ENCODE measurements at places on chromosomes 11 and 22. TPM values are rescaled to one million over a fixed set of nuclear protein-coding genes. Genes with fewer than 3 reads are reported as not detected.
A peak's percentile ranks its signal among the peaks of the same experiment; 100 is the strongest.

The LARGE2 gene
- 15.7 TPM for total RNA-seq

The PANX3 gene
- not detected for total RNA-seq

- no peak for DNase-seq
- no peak overlapping the region for H3K27ac ChIP-seq
- no peak overlapping the region for H3K4me3 ChIP-seq
These were observed 15.6 kb downstream of the OVCH2 start for GRCh38 chr11:7690648-7691047.

The DEFB131B gene
- not detected for total RNA-seq

DNA sequence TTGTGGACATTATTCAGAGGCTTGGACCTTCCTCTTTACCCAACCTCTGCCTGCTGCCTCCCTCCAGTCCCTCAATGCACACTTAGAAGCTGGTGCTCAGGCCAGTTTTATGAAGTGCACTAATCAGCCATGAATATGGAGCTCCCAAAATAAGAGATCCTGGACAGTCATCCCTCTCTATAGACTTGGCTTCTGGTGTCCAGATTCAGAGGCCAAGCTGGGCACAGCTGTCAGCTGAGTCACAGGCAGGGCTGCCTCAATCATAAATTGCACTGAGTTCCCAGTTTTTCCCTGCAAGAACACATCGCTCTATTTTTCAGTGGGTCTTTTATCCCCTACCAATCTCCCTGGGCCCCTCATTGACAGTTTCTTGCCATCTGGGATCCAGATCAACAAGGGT, 161.7 kb upstream of the CADM1 start:
- no peak for DNase-seq
- H3K4me1 ChIP-seq, result peaks cover 10% of the 10 kb centered on the region
- H3K27ac ChIP-seq, result no peak overlapping the region

DNA sequence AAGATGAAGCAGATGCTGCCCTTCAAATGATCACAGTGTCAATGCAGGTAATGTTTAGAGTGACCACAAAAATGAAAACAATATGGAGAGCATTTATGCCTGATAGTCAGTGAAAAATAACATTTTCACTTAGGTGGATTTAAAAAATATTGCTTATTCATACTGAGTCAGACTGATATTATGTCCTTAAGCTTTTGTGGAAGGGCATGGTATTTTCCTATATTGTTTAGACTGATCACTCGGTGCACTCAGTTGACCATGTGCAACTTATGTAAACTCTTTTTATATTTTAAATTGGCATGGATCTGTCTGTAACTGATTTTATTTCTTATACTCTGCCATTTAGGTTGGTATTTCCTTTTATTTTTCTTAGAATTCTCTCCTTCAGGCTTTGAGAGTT, 106.6 kb downstream of the DYNC2H1 start:
- no peak overlapping the region for H3K27ac ChIP-seq
- no peaks in the 10 kb centered on the region for H3K27me3 ChIP-seq
- no peak overlapping the region for H3K4me3 ChIP-seq
- DNase-seq, result no peak
- no peaks in the 10 kb centered on the region for H3K36me3 ChIP-seq

DNA sequence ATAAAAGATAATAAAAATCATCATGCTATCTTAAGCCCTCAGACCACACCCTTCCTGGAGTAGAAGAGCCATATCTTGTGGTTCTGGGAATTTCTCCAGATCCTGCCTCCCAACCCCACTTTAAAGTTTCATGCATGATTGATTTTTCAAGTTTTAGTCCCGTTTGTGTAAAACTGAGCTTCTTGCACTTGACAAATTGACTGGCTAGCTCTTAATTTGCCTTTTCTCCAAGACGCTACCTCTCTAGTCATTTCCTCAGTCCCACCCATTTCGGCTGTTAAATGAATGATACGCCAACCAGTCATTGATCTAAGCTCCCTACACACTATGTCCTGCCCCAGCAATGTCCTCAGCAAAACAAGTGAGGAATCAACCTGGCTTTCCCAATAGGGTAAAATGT, 71.8 kb upstream of the TEAD1 start:
- H3K27ac ChIP-seq, result no peak overlapping the region
- H3K36me3 ChIP-seq, result no peaks in the 10 kb centered on the region
- H3K4me1 ChIP-seq, result no peaks in the 10 kb centered on the region
- no peaks in the 10 kb centered on the region for H3K27me3 ChIP-seq
- H3K4me3 ChIP-seq, result no peak overlapping the region

DNA sequence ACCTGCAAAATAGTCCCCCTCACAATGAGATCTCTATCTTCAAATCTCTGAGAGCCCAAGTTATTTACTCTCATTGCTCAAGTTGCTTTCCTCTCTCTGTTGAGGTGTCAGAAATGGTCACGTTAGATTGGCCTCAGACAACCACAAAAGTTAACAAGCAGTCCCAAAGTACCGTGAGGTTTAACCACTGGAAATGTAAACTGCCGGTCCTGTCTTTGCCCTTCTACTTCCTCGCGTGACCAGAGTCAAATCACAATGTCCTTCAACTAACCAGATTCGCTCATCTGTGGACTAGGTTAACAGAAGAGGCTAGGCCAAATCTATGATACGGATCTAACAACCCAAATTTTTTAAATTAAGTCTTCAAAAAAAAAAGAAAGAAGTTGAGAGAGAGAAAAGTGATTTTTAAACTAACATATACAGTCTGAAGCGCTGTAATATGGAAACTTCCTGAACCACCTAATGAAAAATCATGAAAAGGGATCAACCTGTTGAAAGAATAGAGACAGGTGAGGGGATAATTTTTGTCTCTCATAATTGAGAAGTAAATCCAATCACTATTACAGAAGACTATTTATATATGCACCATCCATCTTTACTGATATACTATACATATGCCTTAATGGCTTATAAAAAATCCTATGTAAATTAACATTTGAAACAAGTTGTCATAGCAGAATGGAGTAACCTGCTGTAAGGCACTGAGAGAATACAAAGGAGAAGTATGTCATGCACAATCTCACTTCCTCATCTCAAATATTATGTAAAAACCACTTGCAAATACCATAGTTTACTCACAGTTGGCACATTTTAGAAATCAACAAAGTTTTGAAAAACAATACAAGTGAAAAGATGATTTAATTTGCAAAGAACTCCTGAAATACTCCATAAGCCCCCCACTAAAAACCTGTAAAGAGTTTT, 3.3 kb upstream of the JAML start:
- H3K4me1 ChIP-seq, result no peaks in the 10 kb centered on the region
- H3K4me3 ChIP-seq, result no peak overlapping the region
- H3K36me3 ChIP-seq, result no peaks in the 10 kb centered on the region
- no peak overlapping the region for H3K27ac ChIP-seq
- DNase-seq, result no peak

DNA sequence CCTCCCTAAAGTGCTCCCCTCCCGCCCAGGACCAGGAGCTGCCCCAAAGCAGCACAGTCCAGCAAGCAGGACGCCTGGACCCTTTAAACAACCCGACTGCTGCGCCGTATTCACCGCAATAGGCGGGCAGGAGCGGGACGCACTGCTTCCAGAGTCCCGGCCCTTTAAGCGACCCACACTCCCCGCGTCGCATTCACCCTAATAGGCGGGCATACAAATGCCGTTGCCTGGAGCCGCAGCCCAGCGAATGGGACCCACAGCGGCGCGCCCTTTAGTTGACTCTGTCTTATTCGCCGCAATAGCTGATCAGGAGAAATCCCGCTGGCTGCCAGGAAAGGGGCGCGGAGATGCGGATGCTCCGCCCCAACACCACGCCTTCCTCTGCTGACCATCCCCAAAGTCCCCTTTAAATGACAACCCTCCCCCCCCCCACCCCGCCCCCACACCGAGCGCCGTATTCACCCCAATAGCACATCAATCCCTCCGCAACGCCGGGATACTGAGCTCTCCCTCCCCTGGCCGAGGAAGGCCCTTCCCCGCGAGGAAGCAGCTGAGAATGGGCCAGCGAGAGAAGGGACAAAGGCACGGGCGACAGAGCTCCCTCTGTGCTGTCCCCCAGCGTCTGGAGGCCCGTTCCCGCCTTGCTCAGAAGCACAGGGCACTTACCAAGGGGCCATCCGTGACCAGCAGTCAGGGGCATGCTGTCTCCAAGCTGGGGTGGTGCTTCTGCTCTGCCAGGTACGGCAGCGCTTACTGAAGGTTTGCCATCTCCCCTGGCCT, 4.7 kb downstream of the OSBPL5 start:
- peaks cover 60% of the 10 kb centered on the region for H3K4me1 ChIP-seq
- H3K27me3 ChIP-seq, result no peaks in the 10 kb centered on the region
- no peak for DNase-seq
- no peaks in the 10 kb centered on the region for H3K36me3 ChIP-seq
- peak overlapping the region; percentile 22 for H3K4me3 ChIP-seq

The PHF5A gene
- total RNA-seq, result 21.5 TPM

GRCh38 chr11:130037058-130037457, 32.6 kb upstream of the APLP2 start:
- no peaks in the 10 kb centered on the region for H3K36me3 ChIP-seq
- H3K27me3 ChIP-seq, result no peaks in the 10 kb centered on the region
- H3K4me3 ChIP-seq, result no peak overlapping the region

- DNase-seq, result no peak
- no peak overlapping the region for H3K4me3 ChIP-seq
- H3K27ac ChIP-seq, result no peak overlapping the region
- peaks cover 50% of the 10 kb centered on the region for H3K4me1 ChIP-seq
- H3K27me3 ChIP-seq, result no peaks in the 10 kb centered on the region
These were observed 9.2 kb upstream of the POLDIP3 start for GRCh38 chr22:42623756-42624441.

The OR10D3 gene
- total RNA-seq, result not detected

GRCh38 chr11:121894581-121894980, 221.4 kb downstream of the BLID start:
- H3K4me1 ChIP-seq, result peaks cover 6% of the 10 kb centered on the region
- H3K27ac ChIP-seq, result no peak overlapping the region
- H3K4me3 ChIP-seq, result no peak overlapping the region
- no peaks in the 10 kb centered on the region for H3K27me3 ChIP-seq
- no peaks in the 10 kb centered on the region for H3K36me3 ChIP-seq

DNA sequence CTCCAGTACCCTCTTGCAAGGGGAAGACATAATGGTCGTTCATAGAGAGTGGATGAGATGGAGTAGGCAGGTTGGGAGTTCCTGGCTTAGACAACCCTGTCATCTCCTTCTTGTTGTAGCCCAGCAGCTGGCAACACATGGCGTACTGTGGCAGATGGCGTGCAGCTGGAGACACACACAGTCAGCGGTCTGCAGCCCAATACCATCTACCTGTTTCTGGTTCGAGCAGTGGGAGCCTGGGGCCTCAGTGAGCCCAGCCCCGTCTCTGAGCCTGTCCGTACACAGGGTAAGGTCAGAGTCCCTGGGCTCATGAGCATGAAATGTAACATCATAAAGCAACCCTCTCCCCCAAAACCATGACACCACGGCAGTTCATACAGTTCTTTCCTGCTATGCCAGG, 8.7 kb downstream of the ROBO3 start:
- no peak overlapping the region for H3K4me3 ChIP-seq
- H3K27ac ChIP-seq, result no peak overlapping the region
- no peak for DNase-seq
- peaks cover 32% of the 10 kb centered on the region for H3K4me1 ChIP-seq

The FOXRED2 gene
- total RNA-seq, result 10.9 TPM

DNA sequence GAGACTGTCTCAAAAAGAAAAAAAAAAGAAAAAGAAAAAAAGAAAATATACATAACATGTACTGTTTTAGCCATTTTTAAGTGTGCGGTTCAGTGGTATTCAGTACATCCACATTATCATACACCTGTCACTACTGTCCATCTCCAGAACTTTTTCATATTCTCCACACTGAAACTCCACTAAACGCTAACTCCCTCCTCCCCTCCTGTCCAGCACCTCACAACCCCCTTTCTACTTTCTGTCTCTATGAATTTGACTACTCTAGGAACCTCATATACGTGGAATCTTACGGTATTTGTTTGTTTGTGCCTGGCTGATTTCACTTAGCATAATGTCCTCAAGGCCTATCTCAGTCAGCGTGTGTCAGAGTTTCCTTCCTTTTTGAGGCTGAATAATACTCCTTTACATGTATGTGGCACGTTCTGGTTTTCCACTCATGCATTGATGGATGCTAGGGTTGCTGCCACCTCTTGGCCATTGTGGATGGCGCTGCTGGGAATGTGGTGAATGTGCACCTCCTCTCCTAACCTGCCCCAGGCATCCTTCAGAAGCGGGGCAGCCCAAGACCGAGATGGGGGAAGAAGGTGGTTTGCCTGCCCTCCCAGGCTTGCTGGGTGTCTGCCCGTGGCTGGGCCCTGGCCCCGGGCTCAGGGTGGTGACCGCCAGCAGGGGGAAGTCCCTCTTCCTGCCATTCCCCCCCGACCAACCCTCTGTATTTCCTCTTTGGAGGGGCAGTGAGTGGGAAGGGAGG, 60.5 kb downstream of the BCR start:
- no peaks in the 10 kb centered on the region for H3K27me3 ChIP-seq
- H3K27ac ChIP-seq, result no peak overlapping the region
- DNase-seq, result no peak
- no peak overlapping the region for H3K4me3 ChIP-seq
- H3K4me1 ChIP-seq, result peaks cover 69% of the 10 kb centered on the region

- peaks cover 62% of the 10 kb centered on the region for H3K4me1 ChIP-seq
- H3K4me3 ChIP-seq, result peak overlapping the region; percentile 62
- no peaks in the 10 kb centered on the region for H3K36me3 ChIP-seq
- H3K27ac ChIP-seq, result peak overlapping the region; percentile 71
These were observed 616 bp downstream of the GGT5 start for GRCh38 chr22:24244144-24244787.
